ENCODE measurements at places on chromosomes 1 and 21.

GRCh38 chr1:40732756-40733301 is 41.3 kb downstream of the NFYC start:
- DNase-seq, result no peak

DNA sequence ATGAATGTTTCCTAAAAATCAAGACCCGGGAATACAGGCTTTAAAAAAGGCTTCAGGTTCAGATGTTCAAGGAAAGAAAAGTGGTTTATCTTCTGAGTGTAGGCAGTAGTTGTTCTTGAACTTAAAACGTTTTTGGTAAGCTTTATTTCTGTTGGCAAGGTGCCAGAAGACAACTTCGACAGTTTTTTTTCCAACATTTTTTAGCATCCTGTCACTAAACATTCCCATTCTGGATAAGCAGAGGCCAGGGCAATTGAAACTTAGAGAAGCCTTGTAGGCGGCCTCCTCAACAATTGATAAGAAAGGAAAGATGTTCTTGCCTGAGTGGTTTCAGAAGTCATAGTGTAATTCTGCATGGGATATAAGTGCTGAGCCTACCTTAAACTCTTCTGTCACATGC is 66.7 kb downstream of the PATJ start:
- no peak for DNase-seq

- DNase-seq, result no peak
These were observed 2.2 kb upstream of the SPRR1B start for GRCh38 chr1:153028766-153029165.

DNA sequence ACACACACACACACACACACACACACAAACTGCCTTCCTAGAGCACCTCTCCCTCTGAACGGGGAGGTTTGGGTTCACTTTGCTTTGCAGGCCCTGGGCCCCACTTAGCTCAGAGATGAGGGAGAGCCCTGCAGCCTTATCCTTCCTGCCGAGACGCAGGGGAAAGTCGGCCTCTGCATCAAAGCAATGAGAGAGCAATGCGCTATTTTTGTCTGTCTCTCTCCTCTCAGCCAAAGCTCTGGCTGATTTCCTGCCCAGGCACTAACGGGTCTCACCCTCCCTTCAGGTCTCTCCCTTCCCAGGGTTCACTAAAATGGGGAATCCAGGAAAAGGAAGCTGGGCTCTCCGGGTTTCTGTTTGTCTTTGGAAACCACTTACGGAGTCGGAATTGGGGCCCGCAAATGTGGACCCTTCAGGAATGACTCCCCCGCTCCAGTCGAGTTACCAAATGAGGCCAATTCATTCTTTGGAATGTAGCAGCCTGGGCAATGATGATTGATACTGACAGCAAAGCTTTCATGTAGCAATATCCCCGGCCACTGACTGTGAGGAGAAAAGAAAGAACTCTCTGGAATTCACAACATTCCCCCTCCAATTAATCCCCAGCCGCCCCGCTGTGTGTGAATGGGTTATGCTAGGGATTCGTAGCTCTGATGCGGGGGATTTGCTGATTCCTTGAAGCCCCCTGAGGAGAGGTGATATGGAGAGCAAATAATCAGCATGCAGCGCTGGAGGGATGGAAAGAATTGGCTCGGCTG is 61.5 kb upstream of the WLS start:
- DNase-seq, result no peak

DNA sequence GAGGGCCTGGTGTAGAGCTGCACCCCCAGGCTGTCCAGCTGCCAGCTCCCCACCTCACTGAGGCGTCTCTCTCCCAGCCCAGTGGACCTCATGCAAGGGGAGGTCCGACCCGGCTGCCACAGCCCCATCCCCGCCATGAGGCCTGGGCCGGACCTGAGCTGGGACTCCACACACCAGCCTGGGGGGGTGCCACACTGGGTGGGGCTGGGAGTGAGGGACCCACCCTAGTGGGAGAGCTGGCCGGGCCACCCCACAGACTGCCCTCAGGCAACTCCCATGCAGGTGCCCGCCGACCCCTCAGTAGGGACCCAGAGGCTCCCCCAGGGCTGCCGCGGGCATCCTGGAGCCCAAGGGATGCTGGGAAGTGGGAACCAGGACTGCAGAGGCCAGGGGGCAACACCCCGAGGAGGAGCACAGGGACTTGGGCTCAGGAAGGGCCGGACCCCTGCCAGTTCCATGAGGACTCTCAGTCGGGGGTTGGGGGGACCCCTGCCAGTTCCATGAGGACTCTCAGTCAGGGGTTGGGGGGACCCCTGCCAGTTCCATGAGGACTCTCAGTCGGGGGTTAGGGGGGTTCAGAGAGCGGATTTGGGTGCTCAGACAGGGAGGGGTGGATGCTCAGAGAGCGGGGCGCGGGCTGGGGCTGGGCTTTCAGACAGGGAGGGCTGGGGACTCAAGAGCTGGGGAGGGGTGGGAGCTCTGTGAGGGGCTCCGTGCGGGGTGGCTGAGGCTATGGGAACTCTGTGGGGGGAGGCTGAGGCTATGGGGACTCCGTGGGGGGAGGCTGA is 1.2 kb upstream of the RNF223 start:
- no peak for DNase-seq

DNA sequence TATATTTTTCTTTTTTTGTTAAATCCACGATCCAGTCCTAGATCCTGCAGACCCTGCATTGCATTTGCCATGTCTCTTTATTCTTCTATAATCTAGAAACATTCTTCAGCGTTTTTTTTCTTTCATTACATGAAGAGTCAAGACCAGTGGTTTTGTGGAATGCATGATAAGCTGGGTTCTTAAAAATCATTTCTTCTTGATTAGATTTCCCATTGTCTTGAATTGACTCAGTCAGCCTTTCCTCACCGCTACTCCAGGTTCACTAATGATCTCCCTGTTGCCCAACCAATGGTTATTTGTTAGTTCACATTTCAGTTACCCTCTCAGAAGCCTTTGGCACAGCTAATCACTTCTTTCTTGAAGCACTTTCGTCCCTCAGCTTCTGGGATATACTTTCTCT is 25.2 kb downstream of the CHD1L start:
- DNase-seq, result no peak

GRCh38 chr1:28066393-28067154 is 21.8 kb downstream of the EYA3 start:
- DNase-seq, result no peak

- peak; percentile 15 for DNase-seq
These were observed 55.3 kb upstream of the EIF4G3 start for GRCh38 chr1:21232044-21232443.

DNA sequence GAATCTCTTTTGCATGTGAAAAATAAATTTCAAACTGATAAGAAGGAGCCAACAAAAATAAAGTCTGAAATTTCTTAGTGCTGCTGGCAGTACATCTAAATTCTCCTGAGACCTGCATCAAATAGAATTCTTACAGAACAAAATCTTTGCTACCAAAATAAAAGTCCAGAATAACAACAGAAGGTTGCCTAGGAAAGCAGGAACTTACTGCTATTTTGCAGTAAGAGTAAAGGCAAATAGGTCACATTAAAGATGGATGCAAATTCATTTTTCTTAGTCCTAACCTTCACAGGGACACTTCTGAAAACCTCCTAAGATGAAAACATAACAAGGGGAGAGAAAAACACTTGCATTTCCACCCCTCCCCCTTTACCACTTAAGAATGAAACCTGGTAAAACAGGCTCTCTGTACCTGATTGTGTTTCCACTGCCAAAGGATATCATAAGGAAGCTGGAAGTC is 59.0 kb downstream of the RUSC1 start:
- no peak for DNase-seq

- DNase-seq, result no peak
These were observed 337.2 kb upstream of the AJAP1 start for GRCh38 chr1:4317207-4317606.
